ENCODE measurements at places on chromosomes 5 and 9.

DNA sequence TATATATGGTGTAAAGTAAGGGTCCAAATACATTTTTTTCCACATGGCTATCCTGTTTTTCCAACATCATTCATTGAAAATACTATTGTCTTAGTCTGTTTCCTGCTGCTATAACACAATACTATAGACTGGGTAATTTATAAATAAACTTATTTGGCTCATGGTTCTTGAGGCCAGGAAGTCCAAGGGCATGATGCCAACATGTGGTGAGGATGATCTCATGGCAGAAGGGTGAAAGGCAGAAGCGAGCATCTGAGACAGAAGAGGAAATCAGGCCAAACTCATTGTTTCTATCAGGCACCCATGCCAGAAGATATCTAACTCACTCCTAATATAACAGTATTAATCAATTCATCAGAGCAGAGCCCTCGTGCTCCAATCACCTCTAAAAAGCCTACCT is 42.6 kb downstream of the ANKRD55 start:
- DNase-seq, result peak; percentile 37

DNA sequence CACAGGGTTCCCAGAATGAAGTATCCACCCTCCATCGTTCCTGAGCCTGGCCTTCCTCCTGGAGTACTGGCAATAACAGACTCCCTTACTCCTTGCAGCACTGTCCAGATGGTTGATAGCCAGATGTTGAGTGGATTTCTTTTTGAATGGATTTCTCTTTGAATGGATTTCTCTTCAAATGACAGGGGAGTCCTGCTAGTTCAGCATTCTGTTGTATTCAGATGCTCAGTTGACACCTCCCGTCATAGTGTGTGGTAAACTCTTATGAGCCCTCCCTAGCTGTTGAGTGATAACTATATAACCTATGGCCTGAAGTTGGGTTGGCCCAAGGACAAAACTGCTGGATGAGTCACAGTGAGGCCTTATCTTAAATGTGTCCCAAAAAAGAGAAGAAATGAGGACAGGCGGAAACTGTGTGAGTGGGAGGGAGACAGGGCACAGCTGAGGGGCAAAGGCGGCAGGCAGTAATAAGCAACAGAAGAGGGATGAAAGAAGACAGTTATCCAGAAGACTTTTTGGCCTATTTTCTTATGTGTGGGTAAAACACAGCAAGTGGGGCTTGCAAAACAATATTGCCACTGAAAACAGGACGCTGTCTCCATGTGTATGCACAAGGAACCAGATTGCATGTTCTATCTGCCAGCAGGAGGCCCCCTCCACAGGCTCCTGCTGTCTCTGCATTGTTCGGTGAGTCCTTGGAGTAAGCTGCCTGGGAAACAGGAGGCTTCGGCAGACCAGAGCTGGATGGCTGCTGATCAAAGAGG is 209.5 kb upstream of the S1PR3 start:
- no peak for DNase-seq

DNA sequence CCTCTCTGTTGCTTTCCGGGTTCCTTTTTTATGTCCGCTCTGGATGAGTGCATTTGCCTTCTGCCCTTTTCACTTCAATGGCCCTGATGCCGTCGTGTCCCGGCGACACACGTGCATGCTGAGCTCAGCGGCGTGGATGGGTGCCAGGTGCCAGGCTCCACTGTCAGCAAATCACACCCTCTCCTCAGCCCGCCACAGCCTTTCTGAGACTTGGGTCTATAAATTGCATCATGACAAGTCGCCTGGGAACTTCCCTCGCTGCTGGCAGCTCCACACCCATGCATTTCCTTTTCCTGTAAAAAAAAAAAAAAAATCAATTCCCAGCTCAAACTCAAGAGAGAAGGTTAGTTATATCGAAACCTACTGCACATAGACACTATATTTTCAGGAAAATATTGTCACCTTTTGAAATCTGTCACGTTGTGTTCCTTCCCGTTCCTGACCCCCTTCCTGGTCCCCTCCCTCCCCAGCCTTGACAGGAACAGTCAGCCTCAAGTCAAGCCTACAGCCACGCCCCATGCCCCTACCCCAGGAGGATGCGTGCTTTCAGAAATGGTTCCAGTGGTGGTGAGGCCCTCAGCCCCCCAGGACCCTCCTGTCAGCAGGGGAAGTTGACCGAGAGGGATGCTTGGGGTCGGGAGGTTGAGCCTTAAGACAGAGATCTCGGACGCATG is 110.3 kb upstream of the PTCH1 start:
- no peak for DNase-seq

- DNase-seq, result peak; percentile 89
Measured at GRCh38 chr9:755454-756381, 85.8 kb upstream of the DMRT1 start.

DNA sequence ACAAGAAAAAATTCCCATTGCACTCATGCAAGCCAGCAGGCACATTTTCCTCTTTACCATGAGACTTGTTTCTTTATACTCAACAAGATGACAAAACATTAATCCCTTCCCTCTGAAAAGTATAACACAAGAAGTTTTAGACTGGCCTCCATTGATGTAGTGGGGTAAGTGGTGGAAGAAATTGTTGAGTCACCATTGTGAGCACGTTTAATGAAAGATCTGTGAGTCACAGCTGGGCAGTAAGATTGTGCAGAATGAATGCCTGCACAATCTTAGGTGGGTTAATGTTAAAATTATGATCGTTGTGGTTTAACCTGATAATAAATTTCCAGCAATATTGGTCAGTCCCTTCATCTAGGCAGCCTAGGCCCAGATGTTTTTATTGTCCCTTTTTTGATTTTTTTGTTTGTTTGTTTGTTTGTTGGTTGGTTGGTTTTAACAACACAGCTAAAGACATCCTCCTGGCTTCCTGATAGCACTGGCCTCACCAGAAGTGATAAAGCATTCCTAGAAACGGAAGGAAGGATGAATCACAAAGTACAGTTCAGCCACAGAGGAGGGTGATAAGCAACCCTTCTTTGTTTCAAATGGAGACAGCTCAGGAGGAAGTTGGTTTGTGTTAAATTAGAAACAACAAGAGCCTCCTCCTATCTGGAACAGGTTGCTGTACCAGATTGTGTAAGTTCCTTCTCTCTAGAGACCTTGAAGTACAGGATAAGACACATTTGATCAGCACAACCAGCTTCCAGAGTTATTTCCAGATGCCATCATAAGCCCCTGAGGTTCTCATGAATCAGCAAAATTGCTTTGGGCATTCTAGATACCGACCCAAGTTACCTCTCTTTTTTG is 40.3 kb downstream of the SLC24A2 start:
- DNase-seq, result no peak

GRCh38 chr9:114911167-114911821 is 19.1 kb downstream of the TNFSF8 start:
- DNase-seq, result peak; percentile 24

- peak; percentile 53 for DNase-seq
Measured at GRCh38 chr5:14400085-14400484, 181.5 kb upstream of the OTULINL start.

- DNase-seq, result no peak
Measured at GRCh38 chr5:113548396-113548795, 34.9 kb downstream of the YTHDC2 start.

DNA sequence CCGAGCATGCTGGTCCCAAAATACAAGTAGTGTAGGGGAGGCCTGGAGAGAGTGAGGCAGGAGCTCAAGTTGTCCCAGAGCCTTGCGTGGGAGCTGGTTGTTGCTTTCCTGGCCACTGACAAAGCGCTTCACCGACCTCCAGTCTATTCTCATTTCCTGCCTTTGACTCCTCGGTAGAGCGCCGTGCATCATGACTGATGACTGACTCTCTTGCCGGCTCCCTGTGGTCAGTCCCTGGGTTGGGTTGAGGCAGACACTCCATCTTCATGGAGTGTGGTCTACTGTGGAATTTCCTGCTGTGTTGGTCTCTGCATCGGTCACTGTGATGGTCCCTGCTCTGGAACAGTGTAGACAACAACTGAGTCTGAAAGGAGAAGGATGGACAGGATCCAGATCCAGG is 175.1 kb upstream of the S1PR3 start:
- DNase-seq, result peak; percentile 50

- DNase-seq, result no peak
Measured at GRCh38 chr5:52875827-52876226, 88.1 kb downstream of the ITGA1 start.

GRCh38 chr9:97923529-97924108 is 1.3 kb upstream of the TRMO start:
- DNase-seq, result peak; percentile 37

- DNase-seq, result no peak
Measured at GRCh38 chr5:105794578-105794977, 1876.2 kb downstream of the EFNA5 start.

- no peak for DNase-seq
Measured at GRCh38 chr9:94622087-94622800, 17.1 kb downstream of the FBP1 start.

DNA sequence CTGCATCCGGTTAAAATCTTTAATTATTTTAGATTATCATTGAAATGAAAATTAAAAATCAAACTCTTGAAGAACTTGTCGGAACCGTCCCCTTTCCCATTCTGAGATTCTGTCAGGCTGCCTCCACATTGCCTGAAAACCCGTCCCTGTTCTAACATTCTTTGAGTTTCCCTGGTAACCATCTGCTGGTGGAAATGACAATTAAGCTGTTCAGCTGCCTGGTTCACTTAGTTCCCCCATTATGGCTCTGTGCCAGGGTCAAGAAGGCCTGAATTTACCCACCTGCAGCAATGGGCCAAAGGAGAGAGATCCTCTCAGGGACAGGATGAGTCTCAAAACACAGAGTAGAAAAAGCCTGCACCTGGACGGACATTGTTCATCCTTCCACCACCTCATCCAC is 11.8 kb upstream of the TCOF1 start:
- DNase-seq, result no peak

- DNase-seq, result no peak
Measured at GRCh38 chr5:43555895-43556606, 826 bp downstream of the PAIP1 start.

GRCh38 chr9:101738566-101739183 is at the start of gene GRIN3A:
Gene GRIN3A, minus strand, starts transcription at chr9:101738647. Its CDS starts 668 bp downstream, at chr9:101737979.
- DNase-seq, result no peak

GRCh38 chr5:111200828-111201227 is 23.4 kb upstream of the CAMK4 start:
- no peak for DNase-seq

GRCh38 chr9:5425006-5425628 is 12.6 kb downstream of the PLGRKT start:
- DNase-seq, result no peak

DNA sequence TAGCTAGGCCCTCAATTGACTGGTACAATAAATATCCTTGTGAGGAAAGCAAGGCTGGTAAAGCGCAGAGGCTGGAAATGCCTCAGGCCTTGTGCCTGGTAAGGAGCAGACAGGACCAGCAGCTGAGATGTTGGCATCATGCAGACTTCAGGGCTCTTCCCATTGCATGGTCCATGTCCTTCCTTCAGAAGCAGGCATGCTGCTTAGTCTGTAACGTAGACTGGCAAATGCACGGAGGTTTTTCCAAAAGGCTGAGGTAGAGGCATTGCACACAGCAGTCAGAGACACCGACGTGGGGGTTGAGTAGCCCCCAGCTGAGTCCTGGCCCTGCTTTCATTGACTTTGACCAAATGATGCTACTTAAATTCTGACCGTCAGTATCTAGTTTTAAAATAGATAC is 87.1 kb downstream of the ADRB2 start:
- DNase-seq, result no peak

- DNase-seq, result no peak
Measured at GRCh38 chr9:118651511-118651910, 717.7 kb downstream of the BRINP1 start.

DNA sequence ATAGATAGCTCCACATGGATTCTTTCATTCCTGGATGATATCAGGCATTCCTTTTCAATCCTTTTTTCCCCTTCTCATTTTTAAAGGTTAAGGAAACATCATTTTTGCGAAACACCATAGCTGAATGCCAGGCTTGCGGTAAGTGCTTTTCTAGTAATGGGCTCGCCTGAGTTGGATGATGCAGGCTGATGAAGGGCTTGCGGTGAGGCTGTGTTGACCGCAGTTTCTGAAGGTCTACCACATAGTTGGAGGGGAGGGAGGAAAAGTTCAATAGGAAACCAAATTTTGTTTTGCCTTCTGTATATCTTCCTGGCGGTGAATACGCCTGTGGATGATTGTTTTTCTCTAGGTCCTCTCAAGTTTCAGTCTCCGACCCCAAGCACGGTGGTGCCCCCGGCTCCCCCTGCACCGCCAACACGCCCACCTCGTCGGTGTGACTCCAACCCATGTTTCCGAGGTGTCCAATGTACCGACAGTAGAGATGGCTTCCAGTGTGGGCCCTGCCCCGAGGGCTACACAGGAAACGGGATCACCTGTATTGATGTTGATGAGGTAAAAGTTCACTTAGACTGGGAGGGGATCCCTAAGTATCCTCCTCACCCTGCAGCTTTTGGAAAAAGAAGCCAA is 24.3 kb downstream of the THBS4 start:
- no peak for DNase-seq

- no peak for DNase-seq
Measured at GRCh38 chr5:118796081-118796480, 192.3 kb downstream of the DTWD2 start.

Measured in GM04503 (cell line).